ENCODE measurements at places on chromosomes 11 and 22.

- no peak for DNase-seq
Observed at GRCh38 chr22:26618455-26618854, 628 bp upstream of the CRYBB1 start.

DNA sequence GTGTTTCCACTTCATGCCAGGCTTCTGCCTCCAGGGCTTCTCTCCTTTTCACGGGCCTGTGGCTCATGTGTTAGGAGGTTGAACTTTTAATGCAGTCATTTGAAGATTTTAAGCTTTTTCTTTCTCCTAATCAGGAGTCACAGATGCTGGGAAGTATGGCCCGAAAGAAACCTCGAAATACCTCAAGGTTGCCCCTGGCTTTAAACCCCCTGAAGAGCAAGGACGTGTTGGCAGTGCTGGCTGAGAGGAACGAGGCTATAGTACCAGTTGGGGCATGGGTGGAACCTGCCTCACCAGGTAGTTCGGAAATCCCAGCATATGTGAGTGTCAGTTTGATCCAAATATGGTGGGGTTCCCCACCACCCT is 571 bp downstream of the CCDC15 start:
- DNase-seq = no peak

- no peak for DNase-seq
Observed at GRCh38 chr11:3106736-3107524, 49.7 kb upstream of the CARS1 start.

DNA sequence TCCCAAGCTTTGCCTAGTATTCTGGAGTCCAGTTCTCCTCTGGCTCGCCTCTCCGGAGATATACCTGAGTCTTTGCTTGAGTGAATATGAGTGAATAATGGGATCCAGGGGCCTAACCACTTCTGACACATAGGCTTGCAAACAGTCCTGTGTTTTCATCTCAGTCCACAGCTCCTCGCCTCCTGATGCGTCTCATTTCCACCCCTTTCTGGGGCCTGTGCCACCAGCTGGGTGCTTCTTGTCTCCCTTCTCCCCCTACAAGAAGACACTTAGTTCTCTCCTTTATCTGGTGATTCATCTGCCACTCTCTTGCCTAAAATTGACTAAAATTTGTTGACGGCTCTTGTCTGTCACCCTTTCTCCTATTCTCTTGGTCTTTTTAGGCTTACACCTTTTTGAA is 44.6 kb downstream of the SFI1 start:
- no peak for DNase-seq

GRCh38 chr22:24588381-24588756 is 4.5 kb downstream of the LRRC75B start:
- DNase-seq = no peak

DNA sequence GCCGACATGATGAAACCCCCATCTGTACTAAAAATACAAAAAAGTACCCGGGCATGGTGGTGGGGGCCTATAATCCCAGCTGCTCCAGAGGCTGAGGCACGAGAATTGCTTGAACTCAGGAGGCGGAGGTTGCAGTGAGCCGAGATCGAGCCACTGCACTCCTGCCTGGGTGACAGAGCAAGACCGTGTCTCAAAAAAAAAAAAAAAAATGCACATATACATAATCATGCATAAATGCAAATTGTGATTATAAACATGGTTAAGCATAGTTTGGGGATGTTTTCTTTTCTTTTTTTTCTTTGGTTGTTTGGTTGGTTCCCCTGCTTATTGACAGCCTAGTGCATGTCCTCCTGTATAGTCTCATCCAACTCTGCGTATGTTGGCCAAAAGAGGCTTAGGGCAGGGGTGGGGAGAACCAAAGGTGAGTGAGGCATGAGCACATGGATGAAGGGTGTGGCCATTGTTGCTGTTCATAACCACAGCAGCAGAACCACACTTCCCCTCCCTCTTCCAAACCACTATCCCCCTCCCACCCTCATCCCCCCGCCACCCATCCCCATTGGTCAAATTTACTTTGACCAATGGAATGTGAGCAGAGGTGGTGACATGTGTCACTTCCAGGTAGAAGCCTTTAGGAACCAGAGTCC is 6.9 kb upstream of the VPS37C start:
- DNase-seq = no peak

DNA sequence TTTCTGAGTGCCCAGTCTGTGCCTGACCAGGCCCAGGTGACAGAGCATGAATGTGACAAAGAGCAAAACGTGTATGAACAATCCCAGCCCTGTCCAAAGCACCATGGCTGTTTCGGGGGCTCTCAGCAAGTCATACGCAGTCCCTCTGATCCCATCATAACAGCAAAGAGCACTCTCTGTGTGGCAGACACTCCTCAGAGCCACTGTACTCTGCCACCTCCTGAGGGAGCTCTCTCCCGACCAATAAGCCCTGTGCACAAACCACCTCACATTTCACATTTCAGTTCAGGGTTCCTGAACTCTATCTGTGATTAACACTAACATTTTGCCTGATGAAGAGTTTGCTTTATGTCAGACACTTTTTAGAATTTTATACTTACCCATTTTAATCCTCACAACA is 6.6 kb downstream of the DGCR2 start:
- no peak for DNase-seq

GRCh38 chr11:126149759-126150625 is 61.5 kb downstream of the RPUSD4 start:
- no peak for DNase-seq

- DNase-seq = no peak
Observed at GRCh38 chr11:73577496-73577917, 20.4 kb downstream of the FAM168A start.

GRCh38 chr11:1235901-1236315 is 13.0 kb downstream of the MUC5B start:
- DNase-seq = no peak

GRCh38 chr11:113045146-113045545 is 83.9 kb downstream of the NCAM1 start:
- DNase-seq = no peak

DNA sequence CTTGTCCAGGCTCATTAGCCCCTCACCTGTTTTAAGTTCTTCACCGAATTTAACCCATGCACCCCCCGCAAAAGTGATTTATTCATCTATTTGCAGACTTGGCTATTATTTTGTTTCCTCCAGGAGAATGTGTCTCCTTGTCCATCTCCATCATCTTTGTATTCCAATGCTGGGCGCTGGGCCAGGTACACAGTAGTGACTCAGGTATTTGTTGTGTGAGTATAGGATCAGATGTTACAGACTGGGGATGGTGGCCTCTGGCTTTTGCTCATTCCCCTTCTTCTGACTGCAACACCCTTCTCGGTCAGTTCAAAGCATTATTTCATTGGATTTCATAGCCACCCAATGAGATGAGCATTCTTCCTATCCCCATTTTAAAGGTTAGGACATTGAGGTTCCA is 408.2 kb downstream of the MN1 start:
- DNase-seq = no peak

DNA sequence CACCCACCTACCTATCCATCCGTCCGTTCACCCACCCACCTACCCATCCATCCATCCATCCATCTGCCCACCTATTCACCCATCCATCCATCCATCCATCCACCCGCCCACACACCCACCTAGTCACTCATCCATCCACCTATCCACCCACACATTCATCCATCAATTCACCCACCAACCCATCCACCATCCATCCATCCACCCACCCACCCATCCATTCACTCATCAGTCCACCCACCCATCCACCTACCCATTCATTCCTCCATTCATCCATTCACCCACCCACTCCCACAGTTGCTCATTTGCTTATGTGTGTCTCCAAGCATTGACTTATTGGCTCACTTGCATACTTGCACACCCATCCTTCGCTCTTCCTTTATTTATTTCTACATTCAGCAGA is 50.1 kb downstream of the MYO7A start:
- no peak for DNase-seq

DNA sequence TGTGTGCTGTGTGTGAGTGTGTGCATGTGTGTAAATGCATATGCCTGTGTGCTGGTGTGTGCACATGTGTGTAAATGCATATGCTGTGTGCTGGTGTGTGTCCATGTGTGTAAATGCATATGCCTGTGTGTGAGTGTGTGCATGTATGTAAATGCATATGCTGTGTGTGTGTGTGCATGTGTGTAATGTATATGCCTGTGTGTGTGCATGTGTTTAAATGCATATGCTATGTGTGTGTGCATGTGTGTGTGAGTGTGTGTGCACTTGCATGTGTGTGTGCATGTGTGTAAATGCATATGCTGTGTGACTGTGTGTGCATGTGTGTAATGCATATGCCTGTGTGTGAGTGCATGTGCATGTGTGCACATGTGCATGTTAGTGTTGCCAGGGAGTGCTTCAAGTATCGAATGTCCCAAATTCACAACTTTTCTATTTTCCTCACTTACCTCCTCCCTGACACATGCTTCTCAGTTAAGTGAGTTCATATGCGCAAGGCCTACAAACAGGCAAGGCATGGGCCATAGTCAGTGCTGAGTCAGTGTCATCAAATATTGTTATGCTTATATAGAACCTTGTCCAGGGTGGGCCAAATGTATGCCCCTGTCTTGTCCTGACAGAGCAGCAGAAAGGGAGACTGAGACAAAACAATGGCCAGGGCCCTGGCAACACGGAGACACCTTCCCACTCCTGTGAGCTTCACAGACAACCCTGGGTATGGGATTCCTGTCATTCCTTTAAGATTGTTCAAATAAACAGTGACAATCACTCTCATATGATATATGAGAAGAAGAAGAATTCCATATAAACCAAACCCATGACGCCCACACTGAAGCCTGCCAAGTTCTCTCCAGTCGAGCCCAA is 38.6 kb downstream of the GGTLC2 start:
- no peak for DNase-seq

- no peak for DNase-seq
Observed at GRCh38 chr11:9092853-9093778, 1.7 kb upstream of the SCUBE2 start.

- DNase-seq = no peak
Observed at GRCh38 chr11:122703541-122704272, 48.2 kb downstream of the UBASH3B start.

DNA sequence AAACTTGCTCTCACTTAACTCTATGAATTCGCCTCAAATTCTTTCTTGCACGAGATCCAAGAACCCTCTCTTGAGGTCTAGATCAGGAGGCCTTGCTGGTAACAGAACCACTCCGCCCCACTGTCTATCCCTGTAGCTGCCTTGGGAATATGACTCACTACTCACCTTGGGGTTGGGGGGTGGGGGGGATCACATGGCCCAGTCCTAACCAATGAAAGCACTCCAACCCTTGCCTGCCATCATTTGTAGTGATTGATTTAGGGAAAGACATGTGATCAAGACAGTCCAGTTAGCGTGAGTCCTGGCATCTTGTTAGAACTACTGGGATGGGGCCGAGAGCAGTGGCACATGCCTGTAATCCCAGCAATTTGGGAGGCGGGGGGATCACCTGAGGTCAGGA is 4.8 kb upstream of the MRTFA start:
- DNase-seq = no peak

DNA sequence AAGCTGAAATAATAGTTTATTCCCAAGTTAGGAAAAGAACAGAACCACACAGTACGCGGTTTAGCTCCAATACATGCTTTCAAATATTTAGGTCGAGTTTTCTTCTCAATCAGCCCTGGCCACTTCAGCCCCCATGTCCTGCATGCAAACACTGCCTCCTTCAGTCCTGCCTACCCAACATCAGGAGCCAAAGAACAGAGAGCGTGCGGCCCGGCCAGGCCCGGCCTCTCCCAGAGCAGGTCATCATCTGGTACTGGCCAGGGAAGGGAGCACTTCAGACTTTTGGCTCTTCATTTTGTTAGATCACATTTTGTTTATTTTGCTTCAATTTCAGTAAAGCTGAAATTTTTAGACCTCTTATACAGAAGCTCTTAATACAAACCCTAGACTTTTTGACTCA is 6.7 kb downstream of the BRD1 start:
- no peak for DNase-seq

DNA sequence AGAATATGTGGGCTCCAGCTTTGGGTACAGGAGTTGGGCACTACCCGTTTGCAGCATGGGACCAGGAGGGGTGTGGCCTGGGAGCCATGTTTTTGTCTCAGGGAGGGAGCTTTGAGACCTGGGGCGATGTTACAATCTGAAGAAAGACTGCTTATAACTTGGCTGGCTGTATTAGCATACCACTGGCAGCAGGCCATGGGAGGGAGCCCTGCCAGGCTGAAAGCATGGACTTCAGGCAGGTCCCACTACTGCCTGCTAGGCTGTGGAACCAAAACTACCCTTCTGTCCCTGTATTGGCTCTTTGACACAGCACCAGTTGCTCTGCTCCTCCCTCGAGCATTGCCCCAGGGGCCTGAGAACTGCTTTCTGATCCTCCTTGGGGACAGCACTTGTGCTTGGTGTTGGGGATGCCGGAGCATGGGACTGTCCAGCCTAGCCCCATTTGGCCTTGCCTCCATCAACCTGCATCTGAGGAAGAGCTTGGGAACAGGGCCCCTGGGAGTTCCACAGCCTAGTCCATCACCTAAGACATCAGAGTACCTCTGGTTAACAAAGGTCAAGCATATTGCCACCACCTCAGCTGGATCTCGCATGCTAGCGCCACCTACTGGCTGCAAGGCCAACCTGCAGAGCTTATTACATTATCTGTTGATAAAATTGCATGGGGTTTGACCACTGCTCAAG is 217.4 kb downstream of the SBF2 start:
- no peak for DNase-seq

- no peak for DNase-seq
Observed at GRCh38 chr11:86157797-86158378, 86.7 kb upstream of the EED start.

GRCh38 chr22:50503475-50504145 is 3.9 kb downstream of the LMF2 start:
- no peak for DNase-seq

GRCh38 chr22:17774206-17774925 is at the start of gene BID:
Gene BID (minus strand): TSS chr22:17774469. CDS start chr22:17750116, 24,353 bp downstream.
- DNase-seq = no peak

DNA sequence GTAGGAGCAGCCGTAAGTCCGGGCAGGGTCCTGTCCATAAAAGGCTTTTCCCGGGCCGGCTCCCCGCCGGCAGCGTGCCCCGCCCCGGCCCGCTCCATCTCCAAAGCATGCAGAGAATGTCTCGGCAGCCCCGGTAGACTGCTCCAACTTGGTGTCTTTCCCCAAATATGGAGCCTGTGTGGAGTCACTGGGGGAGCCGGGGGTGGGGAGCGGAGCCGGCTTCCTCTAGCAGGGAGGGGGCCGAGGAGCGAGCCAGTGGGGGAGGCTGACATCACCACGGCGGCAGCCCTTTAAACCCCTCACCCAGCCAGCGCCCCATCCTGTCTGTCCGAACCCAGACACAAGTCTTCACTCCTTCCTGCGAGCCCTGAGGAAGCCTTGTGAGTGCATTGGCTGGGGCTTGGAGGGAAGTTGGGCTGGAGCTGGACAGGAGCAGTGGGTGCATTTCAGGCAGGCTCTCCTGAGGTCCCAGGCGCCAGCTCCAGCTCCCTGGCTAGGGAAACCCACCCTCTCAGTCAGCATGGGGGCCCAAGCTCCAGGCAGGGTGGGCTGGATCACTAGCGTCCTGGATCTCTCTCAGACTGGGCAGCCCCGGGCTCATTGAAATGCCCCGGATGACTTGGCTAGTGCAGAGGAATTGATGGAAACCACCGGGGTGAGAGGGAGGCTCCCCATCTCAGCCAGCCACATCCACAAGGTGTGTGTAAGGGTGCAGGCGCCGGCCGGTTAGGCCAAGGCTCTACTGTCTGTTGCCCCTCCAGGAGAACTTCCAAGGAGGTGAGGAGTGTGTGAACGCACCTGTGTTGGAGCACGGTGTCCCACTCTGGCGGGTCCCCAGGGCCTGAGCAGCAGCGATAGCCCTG is at the start of gene TAGLN:
TAGLN (plus strand) TSS at position 318 of the 863 bp plus-strand sequence. CDS start 3,644 bp downstream, outside the sequence.
- no peak for DNase-seq

GRCh38 chr11:111922803-111923202 is 4.1 kb downstream of the C11orf52 start:
- no peak for DNase-seq
